ENCODE measurements at places on chromosomes 5 and 9.

DNA sequence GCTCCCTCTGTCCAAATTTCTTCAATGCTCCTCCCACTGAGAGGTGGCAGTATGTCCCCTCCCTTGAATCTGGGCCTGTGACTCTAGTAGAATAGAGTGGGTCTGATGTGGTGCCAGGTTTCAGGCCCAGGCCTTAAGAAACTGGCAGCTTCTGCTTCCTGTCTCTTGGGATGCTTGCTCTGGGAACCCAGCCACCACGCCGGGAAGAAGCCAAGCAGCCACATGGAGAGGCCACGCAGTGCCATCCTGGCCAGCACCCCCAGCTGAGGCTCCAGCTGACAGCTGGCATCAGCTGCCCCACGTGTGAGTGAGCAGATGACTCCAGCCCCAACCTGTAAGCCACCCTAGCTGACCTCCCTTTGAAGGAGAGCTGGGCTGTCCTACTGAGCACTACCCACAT lies 7.3 kb upstream of the TSPAN17 start:
- peak; percentile 80 for DNase-seq

DNA sequence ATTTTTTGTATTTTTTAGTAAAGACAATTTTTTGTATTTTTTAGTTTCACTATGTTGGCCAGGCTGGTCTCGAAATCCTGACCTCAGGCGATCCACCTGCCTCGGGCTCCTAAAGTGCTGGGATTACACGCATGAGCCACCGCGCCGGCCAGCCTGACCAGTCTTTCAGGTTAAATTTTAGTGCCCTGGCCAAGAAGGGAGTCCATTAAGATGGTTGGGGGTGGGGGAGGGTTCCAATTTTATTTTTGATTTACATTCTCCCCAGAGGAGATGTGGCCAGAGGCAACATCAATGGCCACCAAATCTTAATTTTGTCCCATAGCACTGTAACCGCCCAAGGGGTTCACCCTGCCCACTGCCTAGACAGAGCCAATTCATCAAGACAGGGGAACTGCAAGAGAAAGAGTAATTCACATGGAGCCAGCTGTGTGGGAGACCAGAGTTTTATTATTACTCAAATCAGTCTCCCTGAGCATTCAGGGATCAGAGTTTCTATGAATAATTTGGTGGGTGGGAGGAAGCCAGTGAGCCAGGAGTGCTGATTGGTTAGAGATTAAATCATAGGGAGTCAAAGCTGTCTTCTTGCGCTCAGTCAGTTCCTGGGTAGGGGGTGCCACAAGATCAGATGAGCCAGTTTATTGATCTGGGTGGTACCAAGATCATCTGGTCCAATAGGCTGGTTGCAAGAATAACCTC lies 24.7 kb downstream of the TBCA start:
- DNase-seq = no peak

DNA sequence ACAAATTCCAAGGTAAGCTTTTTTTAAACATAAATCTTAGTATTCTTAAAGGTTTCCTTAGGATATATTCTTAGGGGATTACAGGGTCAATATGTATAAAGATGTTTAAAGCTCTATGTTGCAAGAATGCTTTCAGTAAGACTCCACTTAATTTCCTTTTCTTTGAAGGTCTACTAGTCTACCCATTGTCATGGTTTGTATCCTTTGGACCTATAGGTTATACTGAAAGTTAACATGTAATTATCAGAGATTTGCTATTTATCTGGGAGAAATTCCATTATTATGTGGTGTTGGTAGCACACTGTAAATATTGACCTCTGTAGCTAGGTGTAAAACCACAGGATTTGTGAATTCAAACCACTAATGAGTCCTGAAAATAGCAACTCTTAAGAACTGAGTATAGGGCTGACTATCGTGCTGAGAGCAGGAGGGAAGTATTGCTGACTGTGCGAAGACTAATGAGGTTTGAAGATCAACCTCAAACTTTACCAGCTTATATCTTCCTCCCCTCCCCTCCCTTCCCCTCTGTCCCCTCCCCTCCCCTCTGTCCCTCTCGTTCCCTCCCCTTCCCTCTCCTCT lies 85.6 kb downstream of the GADD45G start:
- no peak for DNase-seq

DNA sequence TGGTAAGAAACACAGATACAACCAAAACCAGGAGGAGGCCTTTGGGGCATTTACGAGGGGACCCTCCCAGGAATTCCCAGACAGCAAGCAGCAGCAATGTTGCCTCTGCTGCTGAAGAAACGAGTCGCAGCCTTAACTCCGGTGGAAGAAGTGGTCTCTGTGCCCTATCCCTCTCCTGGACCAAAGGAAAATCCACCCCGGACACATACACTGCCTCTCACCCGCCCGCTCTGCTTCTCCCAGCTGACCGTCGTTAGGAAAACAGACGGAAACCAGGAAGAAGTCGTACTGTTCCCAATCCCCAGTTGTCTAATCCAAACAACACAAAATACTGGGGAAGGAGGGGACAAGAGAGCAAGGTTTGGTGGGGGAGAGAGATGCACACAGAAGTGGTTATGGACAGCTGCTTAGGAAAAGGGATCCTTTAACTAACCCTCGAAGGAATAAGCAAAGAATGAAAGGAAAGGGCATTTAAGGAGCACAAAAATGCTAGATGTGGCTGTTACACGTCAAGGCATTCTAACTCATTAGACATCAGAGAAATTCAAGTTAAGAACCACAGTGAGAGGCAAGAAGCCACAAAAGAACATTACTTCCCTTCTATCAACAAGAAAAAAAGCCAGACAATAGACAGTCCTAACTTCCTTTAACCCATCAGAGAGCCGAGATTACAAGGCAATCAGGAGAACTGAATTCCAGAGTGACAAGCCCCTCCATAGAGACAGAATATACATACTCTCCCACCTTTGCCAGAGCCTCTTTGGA lies 71.9 kb downstream of the ACTL7B start:
- no peak for DNase-seq

DNA sequence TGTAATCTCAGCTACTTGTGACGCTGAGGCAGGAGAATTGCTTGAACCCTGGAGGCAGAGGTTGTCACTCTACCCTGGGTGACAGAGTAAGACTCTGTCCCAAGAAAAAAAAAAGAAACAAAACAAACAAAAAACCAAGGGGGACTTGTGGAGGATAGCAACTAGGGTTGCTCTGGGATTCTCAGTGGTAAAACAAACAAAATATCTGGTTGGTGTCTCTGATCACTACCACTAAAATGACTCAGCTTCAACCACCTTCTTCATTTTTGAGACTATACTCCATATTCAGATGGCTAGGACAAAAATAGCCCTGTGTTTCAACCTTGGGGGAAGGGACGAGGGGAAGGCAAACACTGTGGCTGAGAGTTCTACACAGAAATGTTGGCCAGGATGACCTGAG lies 110.3 kb downstream of the ARRDC3 start:
- no peak for DNase-seq

- DNase-seq = no peak
Measured at GRCh38 chr9:27059907-27060306, 49.1 kb upstream of the TEK start.

GRCh38 chr5:78633700-78634099 lies 14.9 kb downstream of the LHFPL2 start:
- no peak for DNase-seq

DNA sequence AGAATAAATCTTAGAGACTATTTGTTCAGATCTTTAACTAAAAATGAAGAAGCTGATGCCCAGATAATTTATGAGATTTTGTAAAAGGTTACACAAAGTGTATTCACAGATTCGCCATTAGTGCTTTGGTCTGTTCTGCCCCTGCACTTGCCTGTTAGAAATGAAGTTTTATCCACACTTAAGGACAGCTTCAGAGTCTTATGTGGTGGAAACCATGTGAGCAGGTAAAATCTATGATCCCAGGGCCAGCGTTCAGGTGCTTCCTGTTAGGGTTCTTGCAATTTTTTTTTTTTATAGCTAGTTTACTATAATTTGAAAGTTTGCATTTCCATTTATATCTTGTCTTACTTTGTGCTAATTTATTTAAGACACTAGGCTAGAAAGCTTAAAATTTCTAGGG lies 561.6 kb downstream of the PRR16 start:
- no peak for DNase-seq

GRCh38 chr5:151677776-151678545 lies 8.8 kb downstream of the SPARC start:
- no peak for DNase-seq

GRCh38 chr5:149561848-149562247 lies 10.6 kb upstream of the CSNK1A1 start:
- DNase-seq = no peak

DNA sequence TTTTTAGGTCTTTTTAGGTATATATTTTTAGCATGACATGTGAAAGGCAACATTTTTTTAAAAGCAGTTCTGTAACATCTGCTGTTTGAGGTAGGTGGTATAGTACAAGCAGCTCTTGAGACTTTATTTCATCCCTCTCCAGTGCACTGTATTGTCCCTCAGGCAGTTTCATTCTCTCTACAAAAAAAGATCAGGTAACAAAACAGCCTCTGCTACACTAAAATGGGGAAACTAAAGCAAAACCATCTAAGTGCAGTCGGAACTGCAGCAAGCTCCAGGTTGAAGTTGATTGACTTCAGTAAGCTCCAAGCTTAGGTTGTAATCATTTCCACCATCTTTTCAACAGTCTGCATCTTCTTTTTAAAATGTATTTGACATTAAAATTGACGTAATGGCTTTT lies 195.6 kb downstream of the DEPDC1B start:
- DNase-seq = no peak

- no peak for DNase-seq
Measured at GRCh38 chr5:161396171-161396570, 150.4 kb downstream of the GABRB2 start.

DNA sequence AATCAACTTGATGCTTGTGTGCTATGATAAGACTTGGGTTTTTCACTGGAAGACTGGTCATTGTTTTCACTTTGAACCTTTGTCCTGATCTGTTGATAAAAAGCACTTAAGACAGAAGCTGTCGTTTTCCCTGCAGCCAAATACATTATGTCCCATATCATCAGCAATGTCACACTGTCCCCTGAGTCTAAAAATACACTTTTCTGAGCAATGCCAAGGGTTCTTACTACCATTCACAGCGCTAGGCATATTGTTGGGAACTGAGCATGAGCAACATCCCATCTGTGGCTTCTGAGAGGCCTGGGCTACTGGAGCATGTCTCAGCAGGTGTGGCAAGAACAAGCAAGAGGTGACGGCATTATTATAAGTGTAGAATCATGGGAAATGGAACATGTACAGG lies 81.8 kb downstream of the SEMA6A start:
- no peak for DNase-seq

DNA sequence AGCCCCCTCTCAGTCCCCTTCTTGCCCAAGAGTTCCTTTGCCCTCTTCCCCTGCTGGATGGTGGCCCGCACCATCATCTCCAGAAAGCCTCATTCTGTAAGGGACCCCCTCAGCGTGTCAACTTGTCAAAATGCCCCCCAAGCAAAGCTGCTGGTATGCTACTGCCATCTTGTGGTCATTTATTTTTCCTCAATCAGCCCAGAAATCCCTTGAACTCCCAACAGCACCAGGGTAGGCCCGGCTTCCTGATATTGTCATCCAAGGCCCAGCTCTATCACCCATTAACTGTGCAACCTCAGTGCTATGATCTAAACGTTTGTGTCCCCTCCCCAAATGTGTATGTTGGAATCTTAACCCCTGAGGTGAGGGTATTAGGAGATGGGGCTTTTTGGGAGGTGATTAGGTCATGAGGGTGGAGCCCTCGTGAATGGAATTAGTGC lies 53.2 kb upstream of the FBXW11 start:
- no peak for DNase-seq

DNA sequence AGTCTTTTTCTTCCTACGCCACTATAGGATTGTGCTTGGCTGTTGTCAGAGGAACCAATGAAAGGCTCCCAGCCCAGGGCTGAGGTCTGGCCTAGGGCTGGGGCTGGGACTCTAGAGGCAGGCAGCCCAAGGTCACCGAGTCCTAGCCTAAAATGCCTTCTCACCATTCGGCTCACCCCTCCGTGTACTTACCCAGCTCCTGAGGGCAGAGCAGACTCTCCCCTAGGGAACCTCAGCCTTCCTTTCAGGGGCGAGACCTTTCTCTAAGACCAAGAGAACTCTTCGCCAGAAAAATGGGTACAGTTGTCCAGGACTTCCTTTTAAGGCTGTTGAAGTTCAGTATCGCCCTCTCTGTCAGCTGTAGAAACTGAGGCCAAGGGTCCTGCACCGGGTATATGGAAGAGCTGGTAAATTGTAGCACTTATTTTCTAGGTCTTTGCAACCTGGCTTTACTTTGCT lies 1.7 kb upstream of the SPRY4 start:
- no peak for DNase-seq

GRCh38 chr5:157912621-157913325 lies 53.8 kb upstream of the CLINT1 start:
- DNase-seq = no peak

- no peak for DNase-seq
Measured at GRCh38 chr9:35682520-35683315, 7.0 kb downstream of the TPM2 start.

GRCh38 chr5:143233031-143233430 lies 170.5 kb downstream of the NR3C1 start:
- no peak for DNase-seq

DNA sequence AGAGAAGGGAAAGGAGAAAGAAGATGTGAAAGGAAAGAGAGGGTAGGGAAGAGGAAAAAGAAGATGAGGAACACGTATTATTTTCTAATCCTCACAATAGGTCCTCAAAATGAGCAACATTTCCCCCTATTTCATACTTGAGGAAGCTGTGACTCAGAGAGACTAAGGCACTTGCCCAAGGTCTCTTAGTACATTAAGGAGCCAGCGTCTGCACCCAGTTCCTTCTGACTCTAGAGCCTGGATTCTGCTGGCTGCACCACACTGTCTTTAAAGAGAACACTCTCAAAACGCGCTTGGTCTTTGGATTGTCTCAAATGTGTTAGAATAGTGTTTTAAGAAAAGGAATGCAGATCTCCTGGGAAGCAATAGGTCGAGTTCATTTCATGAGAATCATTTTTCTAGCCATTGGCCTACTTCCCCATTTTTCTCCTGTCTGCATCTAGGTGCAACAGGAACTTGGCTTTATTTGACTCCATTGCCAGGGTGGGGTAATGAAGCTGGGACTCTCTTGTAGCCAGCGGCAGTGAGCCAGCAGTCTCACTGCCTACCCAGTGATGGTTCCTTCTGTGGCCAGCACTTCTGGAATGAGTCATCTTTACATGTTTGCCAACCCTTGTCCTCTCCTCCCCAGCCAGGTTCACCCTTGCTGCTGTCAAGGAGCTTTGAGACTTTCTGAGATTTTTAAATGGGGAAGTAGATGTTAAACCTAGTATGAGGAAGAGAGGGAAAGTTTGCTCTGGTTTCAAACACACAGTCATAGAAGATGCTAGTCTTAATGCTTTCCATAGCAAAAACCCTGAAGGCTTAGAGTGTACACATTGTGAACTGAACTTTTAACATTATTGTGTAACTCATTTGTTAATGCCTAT lies 82.7 kb downstream of the DOCK8 start:
- DNase-seq = peak; percentile 82

- no peak for DNase-seq
Measured at GRCh38 chr9:15482146-15482545, 28.6 kb downstream of the PSIP1 start.

DNA sequence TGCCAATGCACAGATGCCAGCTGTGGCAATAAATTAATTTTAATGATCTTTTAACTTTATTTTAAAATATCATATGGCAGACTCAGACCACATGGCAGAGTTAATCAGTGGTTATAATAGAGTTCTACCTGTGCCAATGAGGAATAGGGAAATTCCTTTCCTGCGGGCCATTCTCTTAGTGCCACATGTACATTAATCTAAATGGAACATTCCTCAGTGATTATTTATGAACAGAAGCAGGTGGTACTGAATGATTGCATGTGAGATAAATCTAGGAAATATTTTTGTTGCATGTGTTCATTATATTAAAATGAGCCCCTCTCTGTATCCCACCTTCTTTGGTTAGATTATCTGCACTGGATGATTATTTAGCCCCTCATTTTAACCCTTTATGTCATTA lies 102.3 kb downstream of the CCDC192 start:
- DNase-seq = no peak
